Activated effector memory CD4-positive, alpha-beta T cell treated with Interleukin-2 at 50 U/mL for 16 hours (primary cell): ENCODE measurements at places on chromosomes 4 and X.

GRCh38 chrX:46569621-46570020 lies 3.9 kb upstream of the CHST7 start:
- no peak for DNase-seq

DNA sequence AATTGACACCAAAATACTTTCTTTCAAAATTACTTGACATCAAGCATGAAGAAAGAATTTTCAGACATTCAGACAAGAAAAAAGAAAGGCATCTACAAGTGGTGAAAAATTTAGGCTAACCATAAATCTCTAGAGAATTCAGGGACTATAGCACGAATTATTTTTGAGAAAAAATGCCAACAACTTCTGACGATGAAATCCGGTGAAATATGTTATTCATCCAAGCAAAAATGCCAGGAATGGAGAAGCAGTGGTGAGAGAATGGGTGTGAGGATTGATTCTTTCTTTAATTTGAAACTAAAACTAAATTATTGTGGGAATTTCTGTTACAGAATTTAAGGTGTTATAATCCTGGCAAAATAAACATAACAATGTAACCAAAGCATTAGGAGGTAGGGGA lies 69.4 kb upstream of the SORBS2 start:
- DNase-seq: no peak

- DNase-seq: no peak
Observed at GRCh38 chr4:80071604-80072227, 1.3 kb downstream of the ANTXR2 start.

- no peak for DNase-seq
Observed at GRCh38 chr4:142551517-142552305, 294.4 kb downstream of the INPP4B start.

DNA sequence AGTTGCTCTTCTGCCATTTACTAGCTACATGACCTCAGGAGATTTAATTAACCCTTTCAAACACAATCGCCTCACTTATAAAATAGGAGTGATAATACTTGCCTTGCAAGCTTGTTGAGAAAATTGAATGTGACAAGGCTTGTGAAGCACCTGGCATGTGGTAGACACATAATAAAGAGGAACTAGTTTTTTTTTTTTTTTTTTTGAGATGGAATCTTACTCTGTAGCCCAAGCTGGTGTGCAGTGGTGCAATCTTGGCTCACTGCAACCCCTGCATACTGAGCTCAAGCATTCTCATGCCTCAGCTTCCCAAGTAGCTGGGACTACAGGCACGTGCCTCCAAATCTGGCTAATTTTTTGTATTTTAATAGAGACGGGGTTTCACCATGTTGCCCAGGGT lies 73.7 kb upstream of the STIM2 start:
- no peak for DNase-seq

DNA sequence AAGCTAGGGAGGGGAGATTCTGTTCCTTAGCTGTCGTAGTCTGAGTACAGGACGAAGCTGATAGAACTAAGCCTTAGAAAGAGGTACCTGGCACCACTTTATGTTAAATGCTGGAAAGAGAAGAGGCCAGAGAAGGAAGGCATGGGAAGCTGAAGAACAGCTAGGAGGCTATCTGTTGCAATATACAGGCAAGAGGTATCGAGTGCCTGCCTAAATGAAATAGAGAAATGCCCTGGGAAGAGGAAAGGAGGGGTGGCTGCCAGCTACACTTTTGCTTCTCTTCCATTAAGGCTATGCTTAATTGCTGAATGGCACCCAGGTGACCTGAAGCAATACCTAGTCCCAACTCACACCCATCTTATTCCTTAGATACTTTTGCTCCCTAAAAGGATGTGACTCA lies 380.4 kb upstream of the FGF13 start:
- no peak for DNase-seq

DNA sequence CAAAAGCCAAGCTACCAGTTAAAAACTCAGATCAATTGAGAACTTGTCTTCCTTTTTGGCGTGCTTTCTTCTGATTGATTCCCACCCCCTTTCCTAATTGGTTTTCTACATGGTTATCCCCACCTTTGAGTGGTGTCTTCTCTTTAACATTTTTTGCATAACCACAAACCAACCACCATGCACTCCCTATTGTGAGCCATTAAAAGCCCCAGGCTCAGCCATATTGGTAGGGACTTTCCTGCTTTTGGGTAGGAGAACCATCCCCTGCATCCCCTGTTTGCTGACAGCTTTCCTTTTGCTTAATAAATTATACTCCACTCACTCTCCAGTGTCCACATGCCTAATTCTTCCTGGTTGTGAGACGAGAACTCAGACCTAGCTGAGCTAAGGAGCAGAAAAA lies 1651.4 kb upstream of the IGFBP7 start:
- DNase-seq: no peak

- no peak for DNase-seq
Observed at GRCh38 chr4:185285632-185286393, 76.4 kb downstream of the SNX25 start.

GRCh38 chr4:6404611-6405396 lies 67.6 kb downstream of the PPP2R2C start:
- no peak for DNase-seq

DNA sequence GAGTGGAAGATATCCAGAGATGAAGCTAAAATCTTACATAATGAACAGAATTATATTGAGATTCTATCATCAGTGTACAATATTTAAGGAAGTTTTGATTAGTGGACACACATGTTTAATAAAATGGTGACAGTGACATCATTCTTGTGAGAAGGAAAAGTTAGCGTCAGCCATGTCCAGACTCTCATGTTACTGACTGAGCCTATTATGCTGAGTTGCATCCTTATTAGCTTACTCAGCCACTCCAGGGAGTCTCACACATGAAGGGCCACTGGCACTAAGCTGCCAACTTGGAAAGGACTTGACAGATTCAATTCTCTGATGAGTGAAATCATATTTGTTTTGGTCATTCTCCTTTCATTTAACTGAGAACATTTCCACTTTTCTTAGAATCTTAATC lies 170.6 kb downstream of the BANK1 start:
- DNase-seq: no peak

GRCh38 chr4:73741750-73742489 lies 1.6 kb downstream of the CXCL8 start:
- no peak for DNase-seq

- DNase-seq: no peak
Observed at GRCh38 chr4:102387552-102388150, 42.4 kb upstream of the SLC39A8 start.

DNA sequence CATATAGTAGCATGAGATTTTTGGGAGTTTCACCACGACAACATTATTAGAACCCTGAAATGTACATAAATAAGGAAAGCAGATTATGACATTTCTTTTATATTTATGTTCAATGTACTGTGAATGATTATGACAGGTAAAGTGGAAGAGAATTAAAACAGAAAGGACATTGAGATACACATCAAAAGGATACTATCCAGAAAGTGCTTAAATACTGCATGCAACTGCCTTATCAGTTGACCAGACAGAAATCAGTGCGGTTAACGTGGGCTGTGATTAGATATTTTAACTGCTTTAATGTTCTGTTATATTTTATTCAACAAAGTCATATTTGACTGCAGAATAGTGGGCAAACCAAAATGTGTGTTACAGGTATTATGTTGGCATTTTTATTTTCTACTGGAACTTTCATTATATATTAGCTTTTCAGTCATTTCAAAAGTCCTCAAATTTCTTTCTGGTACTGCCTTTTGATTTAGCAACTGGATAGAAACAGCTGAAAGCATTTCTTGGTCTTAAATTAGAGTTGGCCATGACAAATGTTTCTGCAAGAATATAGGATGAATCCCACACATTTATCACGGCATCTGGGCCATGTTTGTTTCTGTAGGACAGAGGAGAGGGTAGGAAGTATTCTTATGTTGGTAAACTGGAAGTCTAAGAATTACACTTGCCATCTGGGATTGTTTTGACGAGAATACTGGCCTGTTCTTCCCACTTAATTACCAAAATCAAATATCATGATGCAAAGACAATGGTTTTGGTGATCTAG lies 255.2 kb downstream of the SLC39A8 start:
- DNase-seq: no peak

- DNase-seq: no peak
Observed at GRCh38 chrX:74931214-74931613, 6.0 kb upstream of the NEXMIF start.

DNA sequence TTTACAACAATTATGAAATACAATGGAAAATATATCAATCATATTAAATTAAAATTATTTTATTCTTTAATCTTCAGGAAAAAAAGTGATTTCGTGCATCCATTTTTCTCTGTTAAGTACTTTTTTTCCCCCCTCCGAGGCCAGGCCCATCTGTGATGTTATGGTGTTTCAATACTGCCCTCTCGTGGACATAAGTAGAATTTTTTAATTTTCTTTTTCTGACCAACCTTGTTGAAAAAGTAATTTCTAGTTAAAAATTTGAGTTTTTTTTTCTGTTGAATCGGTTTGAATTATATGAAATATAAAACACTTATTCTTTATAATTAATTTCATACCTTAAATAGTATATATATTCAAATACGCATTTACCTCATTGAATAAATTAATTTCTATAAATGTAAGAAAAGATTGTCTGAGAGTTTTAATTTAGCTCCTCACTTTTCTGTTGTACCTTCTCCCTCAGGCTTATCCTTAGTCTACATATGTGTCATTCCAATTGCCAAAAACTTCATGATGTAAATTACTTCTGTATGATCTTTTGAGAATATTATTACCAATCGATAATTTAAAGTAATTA lies 175.8 kb upstream of the TECRL start:
- DNase-seq: no peak

DNA sequence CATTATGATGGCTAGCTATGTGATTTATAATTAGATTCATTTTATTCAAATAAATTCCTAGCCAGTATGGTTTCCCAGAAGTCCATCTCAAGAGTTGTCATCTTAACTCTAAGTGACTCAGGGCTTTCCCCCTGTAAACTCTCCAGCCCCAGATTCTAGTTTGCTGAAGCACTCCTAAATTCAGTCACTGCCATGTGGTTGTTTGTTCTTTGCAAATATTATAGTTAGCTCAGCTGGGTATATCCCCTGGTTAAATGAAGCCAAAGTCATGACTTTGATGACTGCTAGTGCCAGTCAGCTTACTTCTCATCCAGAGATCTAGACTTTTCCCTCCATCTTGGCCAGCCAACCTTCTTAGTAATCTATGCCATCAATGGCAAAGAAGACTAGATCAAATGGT lies 126.0 kb downstream of the GRIA3 start:
- no peak for DNase-seq

GRCh38 chrX:51874123-51874522 lies 19.3 kb upstream of the MAGED1 start:
- DNase-seq: no peak

- no peak for DNase-seq
Observed at GRCh38 chrX:13752646-13753045, 18.1 kb downstream of the OFD1 start.

DNA sequence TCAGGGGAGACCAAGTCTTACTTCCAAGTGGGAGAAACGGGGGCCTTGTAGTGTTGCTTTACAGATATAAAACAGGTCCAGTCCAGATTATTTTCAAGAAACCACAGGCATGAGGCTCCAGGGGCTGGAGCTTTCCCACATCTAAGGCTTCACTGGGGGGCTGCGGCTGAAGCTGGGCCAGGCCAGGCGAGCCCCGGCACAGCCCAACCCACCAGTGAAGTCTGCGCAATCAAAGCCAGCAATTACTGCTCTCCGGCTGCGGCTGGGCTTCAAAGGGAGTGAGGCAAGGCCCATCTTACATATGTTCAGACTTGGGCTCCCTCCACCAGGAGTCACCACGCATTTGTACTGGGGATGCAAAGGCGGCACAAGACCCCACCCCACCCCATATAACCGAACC lies 61.7 kb downstream of the HADH start:
- DNase-seq: no peak

GRCh38 chr4:166318810-166319525 lies 445.9 kb downstream of the TLL1 start:
- no peak for DNase-seq

DNA sequence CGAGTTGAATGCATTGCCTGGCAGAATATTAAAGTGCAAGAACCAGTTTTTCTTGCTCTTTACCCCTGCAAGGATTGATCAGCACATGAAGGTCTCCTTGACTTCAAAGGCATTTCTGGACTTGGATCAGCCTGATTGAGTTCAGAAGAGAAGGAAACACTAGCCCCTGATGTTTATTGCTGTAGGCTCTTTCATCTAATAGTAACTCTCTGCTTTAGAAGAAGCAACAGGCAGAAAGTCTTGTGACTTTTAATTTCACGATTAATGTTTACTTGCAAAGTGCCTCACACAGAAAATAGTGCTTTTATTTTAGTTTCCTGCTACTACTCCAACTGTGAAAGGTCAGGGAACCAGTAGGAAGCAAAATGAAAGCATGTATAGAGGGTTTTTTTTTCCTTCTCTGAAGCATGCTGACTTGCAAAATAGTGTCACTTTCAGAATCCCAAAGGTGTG lies 69.1 kb downstream of the PCDH7 start:
- DNase-seq: no peak

- no peak for DNase-seq
Observed at GRCh38 chr4:128513664-128514484, 226.3 kb upstream of the PGRMC2 start.

DNA sequence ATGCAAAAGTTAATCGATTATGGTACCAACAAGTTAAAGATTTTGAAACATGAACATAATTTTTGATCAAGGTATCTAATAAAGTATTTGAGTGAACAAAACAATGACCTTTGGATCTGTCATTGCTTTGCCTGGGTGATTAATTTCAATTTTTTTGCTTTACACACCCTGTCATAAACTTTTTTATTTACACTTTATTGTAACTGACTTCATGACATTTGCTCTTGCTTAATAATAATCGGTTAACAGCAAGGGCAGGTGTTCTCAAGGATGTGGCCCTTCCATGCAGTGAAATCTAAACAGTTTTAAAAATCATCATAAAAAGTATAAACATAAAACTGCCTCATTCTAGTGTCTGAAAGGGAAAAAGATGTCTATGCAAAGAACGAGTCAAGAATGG lies 24.1 kb downstream of the ATOH1 start:
- DNase-seq: no peak
